Breast epithelium (tissue), 4 donors: ENCODE measurements at places on chromosomes 6 and 20. TPM values are rescaled to one million over a fixed set of nuclear protein-coding genes. Genes with fewer than 3 reads are reported as not detected.
A peak's percentile ranks its signal among the peaks of the same experiment; 100 is the strongest.

The SLC35F1 gene
- 0.66 TPM for total RNA-seq

GRCh38 chr20:40565001-40565681 lies 123.9 kb downstream of the MAFB start:
- no peak overlapping the region for H3K4me3 ChIP-seq
- no peaks in the 10 kb centered on the region for H3K27me3 ChIP-seq
- no peak for DNase-seq

- no peak for DNase-seq
- H3K4me3 ChIP-seq, result no peak overlapping the region
- no peaks in the 10 kb centered on the region for H3K27me3 ChIP-seq
- H3K36me3 ChIP-seq, result no peaks in the 10 kb centered on the region
- no peak overlapping the region for H3K27ac ChIP-seq
Observed at GRCh38 chr20:51734876-51735720, 33.1 kb downstream of the ATP9A start.

GRCh38 chr6:132070356-132070755 lies 119.2 kb upstream of the CCN2 start:
- H3K4me1 ChIP-seq, result no peaks in the 10 kb centered on the region
- no peak for DNase-seq
- no peaks in the 10 kb centered on the region for H3K36me3 ChIP-seq
- H3K27me3 ChIP-seq, result no peaks in the 10 kb centered on the region
- no peak overlapping the region for H3K27ac ChIP-seq
- H3K4me3 ChIP-seq, result no peak overlapping the region

- H3K4me1 ChIP-seq, result no peaks in the 10 kb centered on the region
- H3K27ac ChIP-seq, result no peak overlapping the region
- no peak for DNase-seq
- H3K36me3 ChIP-seq, result no peaks in the 10 kb centered on the region
- no peaks in the 10 kb centered on the region for H3K27me3 ChIP-seq
Observed at GRCh38 chr6:16434885-16435284, 196.5 kb downstream of the GMPR start.

The TNF gene
- not detected for total RNA-seq

DNA sequence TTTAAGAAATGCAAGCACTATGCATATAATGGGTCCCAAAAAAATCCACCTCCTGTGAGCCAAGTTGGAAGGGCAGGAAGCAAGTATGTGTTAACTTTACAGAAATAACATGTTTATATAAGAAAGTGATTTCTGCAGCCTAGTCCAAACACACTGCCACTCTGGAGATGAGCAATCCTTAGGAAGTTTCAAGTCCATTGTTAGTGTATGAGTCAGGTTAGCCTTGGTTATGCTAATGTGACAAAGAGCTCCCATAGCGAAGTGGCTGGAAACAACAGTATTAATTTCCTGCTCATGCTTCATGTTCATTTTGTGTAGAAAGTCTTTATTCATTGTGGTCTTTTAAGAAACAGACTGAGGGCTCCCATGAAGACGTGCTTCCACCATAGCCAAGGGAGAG lies 121.4 kb downstream of the TBXT start:
- no peaks in the 10 kb centered on the region for H3K27me3 ChIP-seq
- no peak for DNase-seq
- no peak overlapping the region for H3K27ac ChIP-seq
- H3K4me3 ChIP-seq, result no peak overlapping the region
- H3K4me1 ChIP-seq, result no peaks in the 10 kb centered on the region

DNA sequence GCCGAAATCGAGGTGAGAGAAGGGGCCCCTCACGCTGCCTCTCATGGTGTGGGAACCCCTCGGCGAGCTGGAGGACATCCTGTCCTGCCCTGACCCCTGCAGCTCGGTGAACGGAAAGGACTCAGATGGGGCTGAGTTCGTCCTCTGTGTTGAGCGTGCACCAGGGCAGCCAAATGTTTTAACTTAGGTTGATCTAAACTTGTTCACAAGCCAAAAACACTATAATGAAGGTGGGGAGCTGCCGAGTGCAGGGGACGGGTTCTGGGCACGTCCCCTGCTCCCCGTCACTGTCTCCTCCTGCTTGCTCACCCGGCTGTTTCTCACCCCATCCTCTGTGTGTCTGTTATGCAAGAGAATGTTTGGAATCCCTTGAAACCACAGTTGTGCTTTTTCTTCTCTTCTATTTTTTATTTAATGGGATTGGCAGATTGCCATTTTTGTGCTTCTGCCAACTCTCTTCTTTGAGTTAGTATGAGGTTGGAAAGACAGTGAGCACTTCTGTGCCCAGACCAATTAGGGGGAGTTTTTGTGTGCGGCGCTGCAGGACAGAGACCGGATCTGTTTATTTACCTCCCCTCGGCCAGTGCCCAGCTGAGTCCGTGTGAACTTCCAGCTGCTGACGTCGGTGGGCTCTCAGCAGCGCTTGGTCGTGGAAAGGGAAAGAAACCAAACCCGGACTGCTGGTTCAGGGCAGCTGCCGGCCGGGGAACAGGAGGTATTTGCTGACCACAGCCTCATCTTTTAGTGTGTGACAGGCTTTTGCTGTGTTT lies 158.1 kb downstream of the DTNBP1 start:
- no peaks in the 10 kb centered on the region for H3K36me3 ChIP-seq
- H3K4me1 ChIP-seq, result peaks cover 3% of the 10 kb centered on the region
- peak overlapping the region; percentile 79 for H3K27ac ChIP-seq
- peak overlapping the region; percentile 39 for H3K4me3 ChIP-seq
- DNase-seq, result peak; percentile 68
- H3K27me3 ChIP-seq, result no peaks in the 10 kb centered on the region
